ENCODE measurements at places on chromosomes 2 and 18. TPM values are rescaled to one million over a fixed set of nuclear protein-coding genes. Genes with fewer than 3 reads are reported as not detected.

- no peak for DNase-seq
These were observed 91.9 kb downstream of the QPCT start for GRCh38 chr2:37436323-37436722.

Gene RAD51AP2
- 0.24 TPM for total RNA-seq

- no peak for DNase-seq
These were observed 110.6 kb downstream of the MSTN start for GRCh38 chr2:189951791-189952535.

Gene SLC9A4
- 0.11 TPM for total RNA-seq

DNA sequence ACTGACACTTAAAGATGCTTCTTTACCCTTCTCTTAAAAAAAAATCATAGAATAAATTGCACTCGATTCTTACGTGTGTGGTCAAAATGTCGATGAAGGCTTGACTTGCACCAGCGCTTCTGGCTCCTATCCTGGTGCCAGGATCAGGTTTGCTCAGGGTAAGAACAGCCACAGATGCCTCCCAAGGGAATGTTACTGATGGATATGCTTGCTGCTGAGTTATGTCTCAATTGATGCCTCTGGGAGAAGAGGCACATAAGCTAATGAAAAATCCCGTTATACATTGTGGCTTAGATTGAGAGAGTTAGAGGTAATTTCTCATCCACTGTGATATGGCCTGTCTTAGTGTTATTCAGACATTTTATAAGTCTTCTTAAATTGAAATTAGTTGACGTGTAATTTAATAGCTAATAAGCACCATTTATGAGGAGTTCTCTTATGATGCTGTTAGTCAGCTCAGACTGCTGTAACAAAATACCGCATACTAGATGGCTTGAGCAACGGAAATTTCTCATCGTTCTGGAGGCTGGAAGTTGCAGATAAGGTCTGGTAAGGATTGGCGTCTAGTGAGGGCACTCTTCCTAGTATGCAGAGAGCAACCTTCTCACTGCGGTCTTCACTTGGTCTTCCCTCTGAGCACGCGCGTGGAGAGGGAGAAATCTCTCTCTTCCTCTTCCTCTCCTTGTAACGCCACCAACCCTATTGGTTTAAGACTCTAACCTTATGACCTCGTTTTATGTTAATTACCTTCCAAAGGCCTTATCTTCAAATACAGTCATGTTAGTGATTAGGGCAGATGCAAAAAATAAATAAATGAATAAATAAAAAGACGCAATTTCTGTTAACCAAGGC is 116.6 kb upstream of the NOSTRIN start:
- no peak for DNase-seq

Gene SLC16A14
- total RNA-seq, result 3.0 TPM

- DNase-seq, result no peak
These were observed 9.0 kb downstream of the EPB41L3 start for GRCh38 chr18:5534845-5535244.

- no peak for DNase-seq
These were observed 975.1 kb downstream of the BCL11A start for GRCh38 chr2:59578349-59578748.

DNA sequence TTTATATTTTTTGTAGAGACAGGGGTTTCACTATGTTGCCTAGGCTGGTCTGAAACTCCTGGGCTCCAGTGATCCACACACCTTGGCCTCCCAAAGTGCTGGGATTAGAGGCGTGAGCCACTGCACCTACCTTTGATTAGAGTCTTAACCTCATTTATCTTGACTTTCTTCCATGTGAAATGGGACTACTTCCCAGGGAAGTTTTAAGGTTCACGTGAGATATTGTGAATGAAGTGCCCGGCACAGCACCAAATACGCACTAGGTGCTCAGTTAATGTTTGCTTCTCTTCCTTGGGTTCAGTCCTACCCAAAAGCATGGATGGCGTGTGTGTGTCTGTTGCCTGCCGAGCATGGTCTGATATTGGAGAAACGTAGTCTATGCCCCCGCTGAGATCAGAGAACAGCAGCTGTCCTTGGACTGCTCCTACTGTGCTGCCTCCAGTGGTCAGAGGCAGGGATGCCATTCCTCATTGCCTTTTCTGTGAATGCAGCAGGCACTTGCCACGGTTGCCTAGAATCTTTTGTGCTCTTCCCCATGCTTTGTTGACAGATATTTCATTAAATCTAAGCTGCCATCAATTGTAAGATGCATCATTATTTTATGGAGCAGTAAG is 12.3 kb upstream of the TFCP2L1 start:
- DNase-seq, result peak; percentile 68

- peak; percentile 23 for DNase-seq
These were observed 569 bp downstream of the TMX3 start for GRCh38 chr18:68714366-68714711.

Gene FAM124B
- not detected for total RNA-seq
